ENCODE measurements at places on chromosomes 3 and 15.

GRCh38 chr3:106191211-106191610, 322.4 kb upstream of the CBLB start:
- no peak for DNase-seq

- no peak for DNase-seq
Measured at GRCh38 chr3:69671082-69671952, 67.9 kb upstream of the MITF start.

- DNase-seq, result no peak
Measured at GRCh38 chr3:113214917-113215595, 3.7 kb downstream of the BOC start.

DNA sequence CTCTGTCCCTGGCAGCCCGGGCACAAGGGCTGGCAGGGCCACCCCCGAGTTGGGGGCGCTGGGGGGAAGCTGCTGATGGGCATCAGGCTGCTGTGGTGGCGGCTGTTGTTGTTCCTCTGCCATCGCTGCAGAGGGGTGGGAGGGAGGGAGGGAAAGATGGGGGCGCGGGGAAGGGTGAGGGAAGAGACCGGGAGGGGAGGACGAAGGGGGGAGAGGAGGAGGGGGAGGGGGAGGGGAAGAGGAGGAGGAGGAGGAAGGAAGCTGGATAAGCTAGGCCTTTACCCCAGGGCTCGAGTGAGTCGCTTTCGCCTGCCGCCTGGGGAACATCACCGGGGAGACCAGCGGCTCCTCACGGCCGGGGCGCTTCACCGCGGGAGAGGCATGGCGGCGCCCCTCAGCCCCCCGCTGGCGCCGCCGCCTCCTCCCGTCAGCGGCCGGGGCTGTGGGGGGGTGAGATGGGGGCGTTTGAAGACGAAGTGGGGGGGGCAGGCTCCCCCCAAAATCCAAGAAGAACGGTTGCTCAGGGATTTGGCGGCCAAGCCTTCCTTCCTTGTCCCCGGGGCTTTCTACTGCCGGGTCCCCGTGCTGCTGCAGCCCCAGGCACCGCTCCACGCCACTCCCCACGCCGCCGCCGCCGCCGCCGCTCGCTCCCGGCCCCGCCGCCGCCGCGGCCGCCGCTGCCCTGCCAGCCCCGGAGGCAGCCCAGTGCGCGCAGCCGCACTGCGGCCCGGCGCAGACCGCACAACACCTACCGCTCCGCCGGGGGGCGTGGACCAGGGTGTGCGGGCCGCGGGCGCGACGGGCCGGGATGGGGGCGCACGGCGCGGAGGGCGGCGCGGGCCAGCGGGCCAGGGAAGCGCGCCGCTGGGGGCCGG, at the start of gene RFX7:
RFX7 (minus strand) TSS at position 717 of the 875 bp plus-strand sequence; CDS start at position 123, 594 bp downstream.
- DNase-seq, result peak; percentile 62

- DNase-seq, result no peak
Measured at GRCh38 chr15:57323299-57323805, 53.0 kb upstream of the CGNL1 start.

DNA sequence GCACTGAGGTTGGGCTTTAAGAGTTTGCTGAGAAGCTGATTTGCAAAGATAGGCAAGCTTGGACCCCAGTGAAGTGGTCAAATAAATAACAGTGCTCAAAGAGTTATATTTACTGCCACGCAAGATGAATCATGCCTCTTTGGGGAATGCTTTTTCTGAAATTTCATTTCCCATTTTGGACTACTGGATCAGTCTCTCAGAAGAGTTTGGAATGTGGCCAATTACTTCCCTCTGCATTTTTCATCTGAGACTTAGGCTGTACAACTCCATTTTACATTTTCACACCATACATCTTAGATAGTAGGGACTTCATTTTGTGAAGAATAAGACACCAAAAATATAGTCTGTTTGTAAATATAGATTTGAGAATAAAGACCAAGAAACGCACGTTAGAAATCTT, 419.7 kb downstream of the FGF12 start:
- no peak for DNase-seq

- no peak for DNase-seq
Measured at GRCh38 chr15:42138968-42139386, 17.5 kb downstream of the PLA2G4F start.

- DNase-seq, result no peak
Measured at GRCh38 chr3:108352176-108352575, 55.8 kb downstream of the HHLA2 start.

DNA sequence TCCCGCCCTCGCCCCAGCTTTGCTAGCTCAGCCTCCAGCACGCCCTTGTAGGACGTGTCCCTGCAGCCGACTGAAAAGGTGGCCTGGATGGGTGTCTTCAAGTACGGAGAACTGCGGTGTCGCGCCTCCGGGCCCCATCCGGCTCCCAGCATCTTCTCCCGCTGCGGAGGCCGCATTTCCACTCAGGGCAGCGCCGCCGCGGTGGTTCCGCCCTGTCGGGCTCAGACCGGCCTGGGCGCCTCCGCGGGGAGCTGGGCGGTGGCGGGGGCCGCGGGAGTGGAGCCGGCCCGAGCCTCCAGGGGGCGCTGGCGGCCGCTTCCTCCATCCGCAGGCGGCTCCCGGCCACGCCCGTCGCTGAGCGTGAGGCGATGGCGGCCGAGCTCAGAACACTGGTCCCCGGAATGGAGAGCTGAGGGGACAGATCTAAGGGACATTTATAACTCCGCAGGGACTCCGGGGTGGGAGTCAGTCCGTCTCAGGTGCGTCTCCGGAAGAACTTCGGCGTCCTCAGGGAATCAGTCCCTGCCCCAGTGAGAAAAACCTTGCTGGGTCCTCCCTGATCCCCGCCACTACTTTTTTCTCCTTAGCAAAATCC, 13.6 kb upstream of the SMCO1 start:
- DNase-seq, result peak; percentile 66

DNA sequence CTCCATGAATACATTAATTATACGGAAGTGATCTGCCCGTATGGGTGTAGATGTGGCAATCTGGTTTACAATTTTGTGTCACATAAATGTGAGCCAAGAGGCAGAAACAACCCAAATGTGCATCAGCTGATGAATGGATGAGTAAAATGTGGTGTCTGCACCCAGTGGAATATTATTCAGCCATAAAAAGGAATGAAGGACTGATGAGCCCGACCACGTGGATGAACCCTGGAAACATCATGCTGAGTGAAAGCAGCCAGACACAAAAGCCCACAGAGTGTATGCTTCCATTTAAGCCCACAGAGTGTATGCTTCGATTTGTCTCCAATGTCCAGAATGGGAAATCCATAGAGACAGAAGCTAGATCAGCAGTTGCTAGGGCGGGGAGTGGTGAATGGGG, 27.6 kb upstream of the FBLN2 start:
- DNase-seq, result no peak

DNA sequence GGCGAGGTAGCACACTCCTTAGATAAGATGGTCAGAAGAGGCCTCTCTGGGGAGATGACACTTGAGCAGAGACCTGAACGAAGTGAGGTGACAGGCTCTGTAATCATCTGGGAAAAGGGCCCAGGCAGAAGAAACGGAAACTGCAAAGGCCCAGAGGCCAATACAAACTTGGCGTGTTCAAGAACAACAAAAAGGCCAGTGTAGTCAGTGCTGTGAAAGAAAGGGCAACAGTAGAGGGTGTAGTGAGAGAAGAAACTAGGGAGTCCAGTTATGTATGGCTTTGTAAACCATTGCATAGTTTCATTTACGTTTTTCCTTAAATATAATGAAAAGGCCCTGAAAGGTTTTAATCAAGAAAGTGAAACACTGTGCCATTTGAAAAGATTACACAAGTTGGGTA, 31.8 kb downstream of the PLD1 start:
- no peak for DNase-seq

DNA sequence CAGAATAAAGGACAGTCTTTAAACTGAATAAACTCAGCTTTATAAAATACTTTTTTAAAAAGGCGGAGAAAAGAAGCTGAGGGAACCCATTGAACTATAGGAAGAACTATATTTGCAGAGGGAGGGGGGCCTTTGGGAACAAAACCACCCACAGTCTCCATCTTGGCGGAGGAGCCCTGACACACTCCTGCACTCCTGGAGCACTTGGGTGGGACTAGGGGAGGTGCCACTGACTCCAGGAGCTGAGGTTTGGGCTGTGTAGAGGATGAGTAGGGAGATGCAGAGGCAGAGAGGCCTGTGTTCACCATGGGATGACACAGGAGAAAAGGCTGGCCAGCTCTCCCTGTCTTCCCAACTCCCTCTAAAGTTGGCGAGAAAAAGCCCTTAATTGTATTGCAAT, 35.8 kb downstream of the IFT122 start:
- no peak for DNase-seq

- no peak for DNase-seq
Measured at GRCh38 chr3:134033315-134033996, 3.7 kb upstream of the SLCO2A1 start.

- DNase-seq, result no peak
Measured at GRCh38 chr3:120059081-120059864, 35.0 kb downstream of the GSK3B start.

- DNase-seq, result no peak
Measured at GRCh38 chr15:57730876-57731275, 24.4 kb downstream of the POLR2M start.

DNA sequence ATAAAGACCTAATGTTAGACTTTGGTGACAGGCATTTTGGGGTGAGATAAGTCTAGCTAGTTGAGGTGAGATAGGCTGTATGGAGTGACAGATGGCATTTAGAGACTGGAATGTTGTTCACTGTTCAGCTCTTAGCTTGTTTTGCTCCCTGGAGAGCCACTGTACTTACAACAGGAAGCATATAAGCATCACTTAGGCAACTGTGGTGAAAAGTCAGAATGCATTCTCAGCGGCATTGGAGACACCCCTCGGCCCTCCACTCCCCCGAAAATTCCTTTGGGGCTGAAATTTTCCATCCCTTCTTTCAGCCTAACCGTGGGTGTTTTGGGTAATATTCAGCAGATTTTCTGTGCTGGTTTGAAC, 73.4 kb downstream of the SLCO3A1 start:
- DNase-seq, result no peak

GRCh38 chr3:126153695-126154360, 26.6 kb downstream of the ALDH1L1 start:
- DNase-seq, result no peak

GRCh38 chr3:60884005-60884404, 367.2 kb downstream of the FHIT start:
- DNase-seq, result no peak

DNA sequence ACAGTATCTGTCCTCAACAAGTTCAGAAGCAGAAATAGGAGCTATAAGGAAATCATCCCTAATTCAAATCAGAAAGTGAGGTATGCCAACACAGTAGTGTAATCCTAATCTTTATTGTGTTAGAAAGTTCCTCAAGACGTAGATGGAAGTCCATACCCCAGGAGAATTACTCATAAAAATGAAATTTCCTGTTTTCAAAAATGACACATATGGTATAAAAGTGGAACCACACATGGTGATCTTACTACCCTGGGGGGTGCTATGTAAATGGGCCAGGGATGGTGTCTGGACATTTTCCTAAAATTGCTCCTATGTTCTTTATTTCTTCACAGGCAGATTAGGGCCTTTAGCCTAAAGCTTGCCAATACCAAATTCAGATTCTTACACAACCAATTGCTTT, 204.1 kb downstream of the ARRDC4 start:
- no peak for DNase-seq

DNA sequence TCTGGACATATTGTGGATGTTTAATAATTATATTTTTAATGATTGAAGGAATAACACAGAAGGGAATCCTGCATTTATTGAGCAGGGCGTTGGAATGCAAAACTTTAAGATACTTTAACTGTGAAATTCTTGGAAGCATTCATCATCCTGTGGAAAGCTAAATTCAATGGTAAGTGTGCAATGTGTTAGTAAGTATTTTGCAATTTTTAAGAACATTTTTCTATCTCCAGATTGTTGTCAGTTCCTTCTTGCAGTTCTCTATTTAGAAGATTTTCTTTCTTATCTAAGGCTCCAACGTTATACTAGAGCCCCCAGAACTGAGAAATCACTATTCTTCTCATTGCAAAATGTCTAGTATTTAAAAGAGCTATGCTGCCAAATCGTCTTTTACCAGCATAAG, 132.2 kb upstream of the TSC22D2 start:
- DNase-seq, result no peak

- DNase-seq, result no peak
Measured at GRCh38 chr3:126883241-126883640, 99.7 kb upstream of the PLXNA1 start.

- DNase-seq, result no peak
Measured at GRCh38 chr15:57090496-57090859, 172.0 kb downstream of the TCF12 start.

GRCh38 chr3:128845119-128845777, 34.2 kb upstream of the ACAD9 start:
- no peak for DNase-seq

GRCh38 chr3:107795514-107796094, 272.8 kb downstream of the BBX start:
- no peak for DNase-seq

GRCh38 chr3:179972881-179973423, 63.8 kb downstream of the PEX5L start:
- DNase-seq, result no peak

DNA sequence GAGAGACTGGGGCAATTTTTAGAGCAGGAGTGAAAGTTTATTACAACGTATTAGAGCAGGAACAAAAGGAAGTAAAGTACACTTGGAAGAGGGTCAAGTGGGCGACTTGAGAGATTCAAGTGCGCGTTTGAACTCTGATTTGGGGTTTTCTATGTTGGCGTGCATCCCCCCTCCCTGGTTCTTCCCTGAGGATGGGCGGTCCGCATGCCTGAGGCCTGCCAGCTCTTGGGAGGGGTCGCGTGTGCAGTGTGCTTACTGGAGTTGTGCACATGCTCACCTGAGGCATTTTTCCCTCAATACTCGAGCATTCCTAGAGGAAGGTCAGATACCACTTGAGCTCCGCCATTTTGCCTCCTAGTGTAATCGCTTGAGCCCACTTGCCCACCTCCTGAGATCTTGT, 10.4 kb upstream of the CHAC1 start:
- no peak for DNase-seq

- no peak for DNase-seq
Measured at GRCh38 chr15:60326824-60327654, 70.7 kb downstream of the ANXA2 start.

DNA sequence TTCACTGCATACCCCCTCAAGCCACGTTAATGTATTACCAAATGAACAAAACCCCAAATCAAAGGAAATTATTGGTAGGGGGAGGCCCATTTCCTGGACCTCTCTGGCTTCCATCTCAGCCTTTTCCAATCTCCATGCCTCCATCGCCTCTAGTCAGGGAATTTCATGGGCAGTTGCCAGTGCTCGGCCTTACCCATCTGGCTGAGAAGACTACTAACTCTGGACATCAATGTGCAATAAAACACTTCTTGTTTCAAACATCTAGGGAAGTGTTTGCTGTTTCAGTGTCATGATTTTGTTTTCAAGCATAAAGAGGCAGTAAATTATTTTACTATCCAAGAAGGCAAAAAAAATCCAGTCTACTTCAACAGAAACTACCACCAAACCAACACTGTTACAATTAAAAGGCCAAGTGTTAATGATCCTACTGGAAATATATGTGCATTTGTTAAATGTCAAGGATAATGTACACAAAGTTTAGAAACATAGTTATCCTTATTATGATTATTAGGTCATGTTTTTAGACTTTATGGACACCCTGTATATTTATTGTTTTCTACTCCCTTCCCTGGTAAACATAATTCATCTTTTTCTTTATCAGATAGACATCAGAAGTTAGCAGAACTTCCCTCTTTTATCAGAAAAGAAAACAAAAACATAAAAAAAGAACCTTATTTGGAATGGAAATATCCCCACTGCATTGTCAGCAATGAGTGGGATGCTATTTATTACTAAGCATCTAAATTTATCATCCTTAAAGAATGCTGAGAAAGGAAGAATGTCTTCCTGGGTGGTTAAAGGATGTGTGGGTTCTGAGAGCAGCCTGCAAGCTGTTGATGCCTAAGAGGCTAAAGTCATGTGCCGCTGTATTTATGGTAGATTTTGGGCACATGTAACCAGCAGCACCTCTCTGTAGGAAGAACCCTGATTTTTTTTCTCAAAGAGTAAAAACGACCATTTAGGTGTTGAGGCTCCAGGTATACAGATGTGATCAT, 15.2 kb downstream of the LDHAL6B start:
- DNase-seq, result no peak
